ENCODE measurements at places on chromosomes 2 and 18.

DNA sequence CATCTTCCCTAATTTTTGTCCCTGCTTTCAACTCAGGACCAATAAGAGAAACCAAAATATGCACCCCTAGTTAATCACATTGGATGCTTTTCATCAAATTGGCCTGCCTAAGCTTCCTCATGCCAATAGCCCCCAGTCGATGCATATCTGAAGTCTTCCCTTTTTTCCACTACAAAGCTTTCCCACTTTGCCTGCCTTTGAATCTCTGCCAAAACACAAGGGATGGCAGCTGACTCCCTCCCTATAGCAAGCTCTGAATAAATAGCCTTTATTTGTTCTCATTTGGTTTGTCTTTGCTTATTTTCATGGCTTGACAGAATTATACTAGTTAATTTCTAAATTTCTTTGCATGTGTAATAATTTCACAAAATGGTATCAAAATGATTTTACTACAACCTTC, 621.2 kb downstream of the MBD2 start:
- no peak for DNase-seq

DNA sequence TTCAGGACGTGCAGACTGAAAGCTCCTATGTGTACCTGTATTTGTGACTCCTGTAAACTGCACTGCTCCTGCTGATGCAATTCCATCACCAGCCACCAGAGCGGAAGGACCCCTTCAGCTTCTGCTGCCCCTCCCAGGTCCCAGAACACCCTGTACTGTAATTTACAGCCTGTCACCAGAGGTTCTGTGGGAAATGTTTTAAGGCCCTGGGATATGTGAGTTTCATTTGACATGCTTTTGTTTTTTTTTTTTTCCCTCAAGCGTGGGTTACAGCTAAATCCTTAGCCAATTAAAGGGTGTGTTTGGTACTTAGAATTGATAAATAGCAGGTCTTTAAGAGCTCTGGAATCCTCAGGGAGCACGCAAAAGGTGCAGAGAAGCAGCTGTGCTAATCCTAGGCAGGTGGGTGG, 79.4 kb downstream of the KCTD1 start:
- DNase-seq = no peak

DNA sequence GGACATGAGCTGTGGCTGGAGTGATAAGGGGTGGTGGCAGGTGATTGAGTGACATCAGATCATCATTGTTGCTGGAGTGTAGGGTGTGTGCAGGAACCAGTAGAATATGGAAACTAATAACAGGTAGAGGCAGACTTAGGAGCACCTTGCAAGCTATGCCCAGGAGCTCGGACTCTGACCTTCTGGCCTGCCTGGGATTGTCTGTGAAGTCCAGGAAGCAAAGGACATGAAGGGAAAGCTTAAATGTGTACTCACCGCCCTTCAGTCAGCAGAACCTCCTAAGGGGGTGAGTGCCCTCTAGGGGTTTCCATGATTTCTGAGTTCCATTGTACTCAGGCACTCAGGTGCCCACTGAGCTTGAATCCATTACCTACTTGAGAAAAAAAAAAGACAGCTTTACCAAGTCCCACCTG, 104.2 kb downstream of the CRIM1 start:
- no peak for DNase-seq

DNA sequence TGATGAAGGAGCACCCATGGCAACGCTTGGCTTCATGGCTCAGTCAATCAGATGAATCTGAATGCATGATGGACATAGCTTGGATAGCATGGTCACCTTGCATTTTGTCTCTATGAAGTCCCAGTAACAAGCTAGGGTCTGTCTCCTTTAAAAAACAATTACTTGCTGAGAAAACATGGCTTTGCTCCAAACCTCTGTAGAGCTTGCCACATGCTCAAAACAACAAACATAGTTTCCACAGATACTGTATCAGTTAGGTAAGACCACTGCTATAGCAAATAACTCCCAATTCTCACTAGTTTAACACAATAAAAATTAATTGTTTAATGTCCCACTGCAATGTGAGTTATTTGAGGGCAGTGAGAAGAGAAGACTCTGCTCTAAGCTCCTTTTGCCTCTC, 401.0 kb downstream of the IRS1 start:
- DNase-seq = no peak

- DNase-seq = peak; percentile 40
Observed at GRCh38 chr2:207126724-207127308, 38.9 kb downstream of the KLF7 start.

GRCh38 chr2:136222862-136223261, 104.9 kb upstream of the CXCR4 start:
- no peak for DNase-seq

GRCh38 chr18:27017901-27018500, 152.5 kb upstream of the AQP4 start:
- DNase-seq = no peak
